ENCODE measurements at places on chromosomes 6 and 20.

- no peak for DNase-seq
Measured at GRCh38 chr6:82861121-82861520, 204.5 kb downstream of the UBE3D start.

GRCh38 chr20:35604449-35604747 lies 11.2 kb upstream of the SPAG4 start:
- DNase-seq = no peak

- no peak for DNase-seq
Measured at GRCh38 chr6:19327241-19327640, 509.9 kb upstream of the ID4 start.

- no peak for DNase-seq
Measured at GRCh38 chr6:35742842-35743241, 6.0 kb downstream of the ARMC12 start.

GRCh38 chr6:148693882-148694484 lies 52.8 kb upstream of the UST start:
- DNase-seq = no peak

DNA sequence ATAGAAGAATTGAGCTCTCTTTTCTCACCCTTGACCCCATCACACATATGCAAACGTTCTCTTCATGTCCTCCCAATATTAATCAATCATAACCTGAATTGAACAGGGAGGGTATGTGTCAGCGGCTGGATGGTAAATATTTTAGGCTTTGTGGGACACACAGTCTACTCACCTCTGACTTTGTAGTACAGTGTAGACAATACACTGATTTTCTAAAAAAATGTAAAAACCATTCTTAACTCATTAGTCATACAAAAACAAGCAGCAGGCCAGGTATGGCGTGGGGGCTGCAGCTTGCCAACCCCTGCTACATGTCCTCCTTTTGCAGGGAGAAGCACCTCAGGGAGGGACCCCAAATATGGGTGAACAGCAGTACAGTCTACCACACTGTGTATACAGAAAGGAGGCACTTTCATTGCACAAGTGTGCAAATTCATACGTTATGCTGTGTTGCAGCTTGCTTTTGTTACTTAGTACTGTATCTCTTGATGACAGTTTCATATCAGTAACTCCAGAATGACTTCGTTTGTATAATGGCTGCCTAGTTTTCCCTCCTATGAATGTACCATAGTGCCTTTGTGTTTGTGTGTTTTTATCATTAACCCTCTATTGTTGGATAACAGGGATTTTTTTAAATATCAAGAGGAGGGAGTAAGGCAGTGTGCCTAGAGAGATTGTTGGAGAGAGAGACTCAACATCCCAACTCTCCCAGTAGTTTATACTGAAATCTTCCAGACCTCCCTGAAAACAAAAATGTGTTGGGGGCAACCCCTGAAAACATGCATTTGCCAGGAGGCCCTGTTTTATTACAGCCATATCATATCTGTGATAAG lies 214.3 kb downstream of the ZMYND8 start:
- DNase-seq = no peak

- DNase-seq = no peak
Measured at GRCh38 chr6:72976484-72976883, 248.8 kb downstream of the KHDC1L start.

- DNase-seq = peak; percentile 33
Measured at GRCh38 chr6:138404666-138405337, 779 bp downstream of the HEBP2 start.

DNA sequence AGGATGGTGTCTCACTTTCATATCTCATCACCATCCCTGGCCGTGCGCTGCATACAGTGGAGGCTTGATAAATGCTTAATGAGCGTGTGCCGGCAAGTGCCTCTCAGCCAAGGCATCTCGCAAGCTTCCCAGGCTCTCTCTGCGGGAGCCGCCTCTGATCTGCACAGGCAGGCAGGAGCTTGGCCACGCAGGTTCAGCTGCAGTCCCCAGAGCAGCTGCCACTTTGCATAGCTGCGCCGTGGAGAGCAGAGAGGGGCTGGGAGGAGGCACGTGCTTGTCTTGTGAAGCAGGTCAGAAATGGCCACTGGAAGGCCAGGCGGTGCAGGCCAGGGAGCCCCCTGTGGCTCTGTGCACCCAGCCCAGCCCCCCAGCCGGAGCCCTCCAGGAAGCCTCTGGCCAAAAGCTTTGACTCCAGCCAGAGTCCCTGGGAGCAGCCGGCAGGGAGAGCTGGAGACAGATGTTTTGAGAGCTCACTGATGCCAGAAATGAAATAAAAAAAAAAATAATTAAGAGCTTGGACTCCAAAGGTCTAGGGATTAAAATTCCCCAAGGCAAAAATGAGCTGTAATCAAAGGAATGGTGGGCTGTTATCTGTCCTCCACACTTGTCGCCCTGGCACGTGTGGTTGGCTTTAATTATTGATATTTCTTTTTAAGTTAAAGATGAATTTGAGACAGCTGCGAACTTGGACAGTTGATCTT lies 377.0 kb downstream of the CDH4 start:
- DNase-seq = peak; percentile 40

- no peak for DNase-seq
Measured at GRCh38 chr20:1952737-1953530, 40.9 kb downstream of the PDYN start.

DNA sequence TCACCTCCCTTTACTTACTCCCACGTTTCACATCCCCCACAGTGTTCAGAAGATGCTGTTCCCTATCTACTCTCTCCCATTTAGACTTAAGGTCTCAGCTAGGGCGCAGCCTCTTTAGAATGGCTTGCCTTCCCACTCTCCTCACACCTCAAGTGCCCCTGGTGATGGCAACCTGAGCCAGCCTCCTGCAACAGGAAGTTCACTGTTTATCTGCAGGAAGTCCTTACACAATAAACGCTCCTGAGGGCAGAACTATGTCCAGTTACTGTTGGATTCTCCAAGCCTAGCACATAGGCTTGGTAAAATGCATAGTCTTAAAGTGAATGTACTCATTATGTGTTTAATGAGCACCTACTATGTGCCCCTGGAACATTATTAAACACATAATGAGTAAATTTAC lies 21.9 kb upstream of the RAB22A start:
- no peak for DNase-seq

GRCh38 chr6:1868561-1869261 lies 259.0 kb downstream of the FOXC1 start:
- DNase-seq = no peak

- DNase-seq = no peak
Measured at GRCh38 chr6:127980996-127981395, 80.1 kb upstream of the THEMIS start.

DNA sequence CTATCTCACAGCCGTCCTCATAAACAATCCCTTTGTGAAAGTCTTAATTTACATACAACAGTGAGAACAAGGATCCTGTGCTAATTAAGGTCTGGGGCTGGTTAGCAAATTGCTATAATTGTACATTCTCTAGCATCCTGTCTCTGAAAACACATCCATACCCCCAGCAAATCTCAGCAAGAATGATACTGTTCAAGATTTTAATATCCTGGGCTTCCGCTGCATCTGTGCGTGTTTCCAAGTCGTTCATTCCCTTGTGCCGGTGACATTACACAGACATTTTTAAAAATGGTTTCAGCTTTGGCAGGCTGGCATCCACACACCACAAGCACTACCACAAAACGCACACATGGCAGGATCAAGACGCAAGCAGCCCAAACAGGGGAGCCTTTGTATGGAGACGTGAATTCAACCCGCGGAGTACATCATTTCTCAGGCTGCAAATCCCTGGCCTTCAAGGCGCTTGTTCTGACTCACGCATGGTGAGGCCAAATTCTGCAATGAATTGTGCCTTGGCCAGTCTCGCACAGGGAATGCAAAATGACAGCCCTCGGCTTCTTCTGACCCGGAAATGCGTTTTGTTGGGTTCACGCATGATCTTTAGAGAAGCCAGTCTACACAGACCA lies 20.3 kb downstream of the ZMYND8 start:
- DNase-seq = no peak

GRCh38 chr6:150286912-150287311 lies 81.9 kb upstream of the IYD start:
- DNase-seq = no peak

DNA sequence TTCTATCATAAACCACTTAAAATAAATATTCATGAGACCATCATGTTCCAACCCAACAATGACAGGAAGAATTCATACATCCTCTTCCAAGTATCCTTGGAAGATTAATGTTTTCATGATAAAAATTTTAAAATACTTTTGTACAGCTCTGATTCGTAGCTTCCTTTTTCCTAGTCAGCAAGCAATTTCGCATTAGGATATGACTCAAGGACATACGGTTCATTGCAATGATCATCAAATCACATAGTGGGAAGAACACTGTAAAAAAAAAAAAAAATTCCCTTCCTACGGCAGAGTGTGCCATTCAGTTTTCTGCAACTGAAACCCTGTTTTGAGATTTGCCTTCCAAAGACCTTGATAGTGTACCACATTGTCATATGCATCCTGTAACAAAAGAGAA lies 35.3 kb upstream of the GFOD1 start:
- no peak for DNase-seq

- DNase-seq = no peak
Measured at GRCh38 chr20:63540417-63541186, 3.4 kb upstream of the PTK6 start.

DNA sequence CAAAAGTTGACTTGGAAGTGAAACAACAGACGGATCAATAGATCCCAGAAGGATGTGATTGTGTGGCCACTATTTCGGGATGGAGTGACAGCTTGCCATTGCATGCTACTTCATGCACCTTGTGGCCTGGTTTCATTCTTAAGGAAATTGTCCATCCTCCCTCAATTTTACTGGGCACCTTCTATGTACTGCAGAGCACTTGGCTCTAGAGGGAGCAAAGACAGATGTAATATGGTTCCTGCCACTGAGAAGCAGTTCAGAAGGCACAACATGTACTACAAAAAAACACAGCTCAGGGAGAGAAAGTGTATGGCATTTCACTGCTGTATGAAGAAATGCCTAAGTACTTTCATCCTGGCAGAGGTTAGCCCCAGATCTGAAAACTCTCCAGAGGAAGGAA lies 91.9 kb downstream of the FOXA2 start:
- no peak for DNase-seq

DNA sequence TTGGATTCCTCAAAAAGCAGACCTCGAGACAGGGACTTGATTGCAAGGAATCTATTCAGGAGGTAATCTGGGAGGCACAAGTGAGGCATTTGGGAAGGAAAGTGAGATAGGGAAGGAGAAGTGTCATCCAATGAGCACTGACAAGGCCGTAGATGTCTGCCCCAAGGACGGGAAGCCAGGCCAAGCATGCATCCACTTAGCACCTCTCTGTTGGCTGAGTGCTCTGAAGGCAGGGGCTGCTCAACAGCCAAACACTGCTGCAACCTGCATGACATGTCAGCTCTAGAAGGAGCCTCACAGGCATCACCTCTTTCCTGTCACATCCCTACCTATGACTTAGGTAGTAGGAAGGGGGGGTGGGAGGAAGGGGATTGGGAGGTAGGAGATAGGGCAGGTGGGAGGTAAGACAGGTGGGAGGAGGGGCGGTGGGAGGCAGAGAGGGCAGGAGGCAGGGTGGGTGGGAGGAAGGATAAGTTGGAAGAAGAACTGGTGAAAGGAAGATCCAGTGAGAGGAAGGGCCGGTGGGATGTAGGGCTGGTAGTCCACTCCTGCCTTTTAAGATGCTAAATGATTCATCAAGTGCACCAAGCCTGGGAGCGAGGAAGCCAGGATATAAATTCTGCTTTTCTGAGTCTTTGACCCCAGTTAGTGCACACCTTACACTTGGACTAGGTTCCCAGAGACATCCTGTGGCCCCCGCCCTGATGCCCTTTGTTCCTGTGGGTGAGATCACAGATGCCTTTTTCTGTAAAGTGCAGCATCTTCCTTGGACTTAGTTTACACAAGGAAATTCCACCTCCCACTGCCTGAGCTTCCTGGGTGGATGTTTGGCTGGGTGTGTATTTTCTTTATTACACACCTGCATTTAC lies 83.8 kb upstream of the NXT1 start:
- no peak for DNase-seq

DNA sequence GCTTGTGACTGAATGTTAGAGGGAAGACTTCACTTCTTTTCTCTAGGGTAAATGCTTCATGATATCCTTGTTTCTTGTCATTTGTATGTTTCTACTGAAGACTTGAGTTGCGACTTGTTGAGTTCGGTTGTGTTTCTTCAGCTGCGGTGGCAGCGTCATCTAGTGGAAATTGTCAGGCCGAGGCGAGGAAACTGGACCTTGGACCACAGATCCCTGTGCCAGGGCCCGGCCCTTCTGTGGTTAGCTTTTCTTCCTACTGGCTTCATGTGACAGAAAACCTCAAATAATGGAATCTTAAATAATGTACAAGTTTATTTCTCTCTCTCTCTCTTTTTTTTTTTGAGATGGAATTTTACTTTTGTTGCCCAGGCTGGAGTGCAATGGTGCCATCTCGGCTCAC lies 12.4 kb downstream of the MTHFD1L start:
- DNase-seq = no peak

DNA sequence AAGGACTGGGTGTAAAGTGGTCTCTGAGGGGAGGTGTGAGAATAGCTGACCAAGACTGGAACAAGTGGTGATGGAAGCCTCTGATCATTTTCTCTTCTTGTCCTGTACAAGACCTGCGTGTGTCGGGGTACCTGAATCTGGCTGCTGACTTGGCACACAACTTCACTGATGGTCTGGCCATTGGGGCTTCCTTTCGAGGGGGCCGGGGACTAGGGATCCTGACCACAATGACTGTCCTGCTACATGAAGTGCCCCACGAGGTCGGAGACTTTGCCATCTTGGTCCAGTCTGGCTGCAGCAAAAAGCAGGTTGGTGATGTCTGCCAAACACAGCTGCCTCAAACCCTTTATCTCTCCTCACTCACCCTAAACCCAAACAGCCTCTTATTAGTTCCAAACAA lies 1.7 kb upstream of the HSD17B8 start:
- no peak for DNase-seq

DNA sequence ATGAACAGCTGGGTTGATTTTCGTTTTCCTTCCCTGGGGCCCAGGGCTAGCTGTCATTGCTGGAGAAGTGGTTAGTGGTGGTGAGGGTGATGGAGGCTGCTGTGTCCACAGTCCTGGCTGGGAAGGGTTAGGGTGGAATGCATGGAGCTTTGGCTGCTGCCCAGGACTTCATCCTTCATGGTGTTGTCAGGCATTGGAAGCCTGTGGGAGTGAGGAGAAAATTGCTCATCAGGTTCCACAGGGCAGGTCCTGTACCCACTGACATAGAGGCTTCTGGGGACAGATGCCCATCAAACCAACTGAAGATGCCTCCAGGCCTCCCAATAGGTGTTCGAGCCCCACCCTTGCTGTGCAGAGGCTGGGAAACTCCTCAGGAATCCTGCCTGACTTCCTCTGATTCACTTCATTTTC lies 262.4 kb upstream of the SUPT3H start:
- DNase-seq = no peak

GRCh38 chr6:169720207-169720855 lies 4.0 kb downstream of the PHF10 start:
- no peak for DNase-seq

DNA sequence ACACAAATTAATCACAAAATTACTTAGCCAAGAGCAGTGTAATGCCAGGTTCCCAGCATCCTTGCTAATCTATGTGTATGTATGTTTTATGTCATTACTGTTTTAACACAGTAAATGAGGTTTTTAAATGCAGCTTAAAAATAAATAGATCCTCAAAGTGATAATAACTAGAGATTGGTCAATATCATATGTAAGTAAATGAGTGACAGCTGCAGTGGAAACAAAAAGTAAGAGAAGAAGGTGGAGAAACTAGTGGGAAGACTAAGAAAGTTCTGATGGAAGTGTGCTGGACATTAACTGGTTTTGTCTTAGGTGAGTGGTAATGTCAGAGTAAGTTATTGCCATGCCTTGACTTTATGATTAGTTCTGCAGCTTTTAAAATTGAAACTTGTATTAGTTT lies 1.9 kb upstream of the GJB7 start:
- DNase-seq = no peak

- no peak for DNase-seq
Measured at GRCh38 chr20:44003609-44004008, 89.0 kb downstream of the TOX2 start.

Data from nephron progenitor cell (in vitro differentiated cells).